Stimulated activated CD8-positive, alpha-beta memory T cell treated with anti-CD3 and anti-CD28 coated beads, Interleukin-7, amount 100 ng/mL, for 1 hour (primary cell): ENCODE measurements at places on chromosomes 6 and 20.

- no peak for DNase-seq
Measured at GRCh38 chr20:17044891-17045290, 181.9 kb upstream of the PCSK2 start.

- DNase-seq: no peak
Measured at GRCh38 chr6:4362326-4362725, 227.0 kb upstream of the ECI2 start.

- DNase-seq: no peak
Measured at GRCh38 chr6:38141085-38141484, 321.6 kb downstream of the ZFAND3 start.

DNA sequence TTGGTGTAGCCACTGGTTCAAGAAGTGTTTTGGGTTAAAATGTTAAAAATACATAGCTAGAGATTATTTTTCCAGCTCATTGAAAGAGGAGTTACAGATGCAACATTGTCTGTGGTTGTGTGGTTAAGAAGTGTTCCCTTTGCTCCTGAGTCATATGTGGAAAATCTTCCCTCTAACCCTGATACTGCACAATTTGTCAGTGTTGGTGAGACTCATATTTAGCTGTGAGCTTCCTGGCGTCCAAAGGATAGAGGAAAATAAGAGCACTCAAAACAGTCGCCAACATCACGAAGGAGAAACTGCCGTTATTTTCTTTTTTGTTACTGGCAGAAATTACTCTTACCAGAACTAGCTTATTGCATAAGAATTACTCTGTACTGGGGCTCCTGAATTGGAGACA is 250.4 kb downstream of the CDH4 start:
- DNase-seq: no peak

GRCh38 chr20:15162079-15162647 is 824.8 kb upstream of the FLRT3 start:
- DNase-seq: no peak

- DNase-seq: no peak
Measured at GRCh38 chr6:16894301-16894700, 133.0 kb upstream of the ATXN1 start.

DNA sequence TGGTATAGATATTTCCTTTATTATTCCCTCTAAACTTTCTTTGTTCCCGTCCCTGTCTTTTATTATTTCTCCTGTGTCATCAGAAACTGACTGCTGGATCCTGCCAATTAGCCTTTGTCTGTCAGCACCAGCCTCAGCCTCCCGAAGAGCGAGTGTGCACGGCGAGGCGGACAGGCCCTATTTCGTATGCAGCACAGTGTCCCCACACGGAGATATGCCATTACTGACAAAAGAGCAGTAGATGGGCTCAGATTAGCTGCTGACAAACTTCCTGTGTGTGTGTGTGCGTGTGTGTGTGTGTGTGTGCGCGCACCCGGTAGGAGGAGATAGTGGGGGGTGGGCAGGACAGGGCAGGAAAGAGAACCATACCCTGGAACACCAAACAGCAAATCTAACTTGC is 99.5 kb upstream of the ZFP64 start:
- DNase-seq: no peak

DNA sequence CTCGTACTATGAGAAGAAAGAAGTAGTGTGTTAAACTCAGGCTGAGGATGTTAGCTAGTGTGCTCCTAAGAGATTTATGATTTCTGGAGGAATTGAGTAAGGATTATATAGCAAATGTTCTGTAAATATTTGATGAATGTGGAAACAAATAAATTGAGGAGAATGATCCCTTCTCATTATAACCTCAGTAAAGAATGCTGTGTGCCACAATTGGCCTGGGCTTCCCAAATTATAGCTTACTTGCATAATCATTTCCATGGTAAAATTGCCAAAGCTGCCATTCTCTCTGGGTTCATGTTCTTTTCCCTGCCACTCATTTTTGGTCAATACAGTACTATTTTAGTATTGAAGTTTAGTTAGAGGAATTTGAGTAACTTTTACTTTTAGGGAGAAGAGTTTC is 128.5 kb downstream of the FLRT3 start:
- DNase-seq: no peak

DNA sequence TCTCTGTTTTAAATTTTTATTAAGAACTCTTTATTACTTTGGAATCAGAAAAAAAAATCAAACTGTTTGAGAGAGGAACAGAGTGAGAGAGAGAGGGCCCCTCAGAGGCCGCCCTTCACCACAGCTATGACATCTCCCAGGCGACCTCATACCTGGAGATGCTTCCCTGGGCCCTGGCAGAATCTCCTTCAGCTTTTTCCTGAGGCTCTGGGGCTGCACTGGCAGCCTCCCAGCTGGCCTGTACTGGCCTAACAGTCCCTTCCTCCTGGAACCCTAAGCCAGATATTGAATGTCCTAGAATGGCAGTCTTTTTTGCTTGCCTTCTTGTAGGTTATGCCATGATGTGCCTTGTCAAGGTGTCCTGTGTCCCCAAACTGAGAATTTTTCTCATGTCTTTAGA is 13.7 kb downstream of the ABHD12 start:
- DNase-seq: no peak

GRCh38 chr6:5517796-5518195 is 256.5 kb downstream of the FARS2 start:
- DNase-seq: no peak

DNA sequence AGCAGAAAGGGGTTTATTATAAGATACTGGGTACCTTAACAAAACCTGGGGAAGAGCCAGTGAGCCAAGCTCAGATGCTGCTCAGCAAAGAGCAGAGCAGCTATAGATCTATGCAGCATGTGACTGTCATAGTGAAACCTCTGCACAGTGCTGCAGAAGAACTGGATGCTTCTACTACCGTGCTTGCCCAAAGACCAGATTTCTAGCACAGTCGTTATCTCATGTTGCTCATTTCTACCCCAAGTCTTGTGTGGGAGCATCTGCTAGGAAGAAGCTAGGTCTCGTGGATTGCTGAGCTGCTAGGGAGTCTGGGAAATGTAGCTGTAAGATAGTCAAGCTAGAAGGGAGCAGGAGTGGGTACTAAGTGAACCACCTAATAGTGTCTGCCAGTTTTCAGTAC is 31.7 kb upstream of the GNRH2 start:
- no peak for DNase-seq

- no peak for DNase-seq
Measured at GRCh38 chr6:25170640-25171039, 108.5 kb upstream of the CARMIL1 start.

DNA sequence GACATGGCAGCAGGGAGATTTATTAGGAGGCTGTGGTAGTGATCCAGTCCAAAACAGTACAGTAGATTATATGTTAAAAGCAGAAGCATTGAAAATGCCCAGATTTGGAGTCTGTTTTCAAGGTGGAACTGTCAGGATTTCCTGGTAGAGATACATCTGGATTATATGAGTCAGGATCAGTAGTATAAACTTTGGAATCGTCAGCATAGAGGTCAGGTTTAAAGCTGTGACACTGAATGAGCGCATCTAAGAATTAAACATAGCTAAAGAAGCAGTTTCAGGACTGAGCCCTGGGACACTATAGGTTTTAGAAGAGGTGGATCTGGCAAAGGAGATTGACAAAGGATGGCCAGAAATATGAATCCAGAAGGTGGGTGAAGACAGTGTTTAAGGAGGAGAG is 60.4 kb downstream of the RNF144B start:
- no peak for DNase-seq

DNA sequence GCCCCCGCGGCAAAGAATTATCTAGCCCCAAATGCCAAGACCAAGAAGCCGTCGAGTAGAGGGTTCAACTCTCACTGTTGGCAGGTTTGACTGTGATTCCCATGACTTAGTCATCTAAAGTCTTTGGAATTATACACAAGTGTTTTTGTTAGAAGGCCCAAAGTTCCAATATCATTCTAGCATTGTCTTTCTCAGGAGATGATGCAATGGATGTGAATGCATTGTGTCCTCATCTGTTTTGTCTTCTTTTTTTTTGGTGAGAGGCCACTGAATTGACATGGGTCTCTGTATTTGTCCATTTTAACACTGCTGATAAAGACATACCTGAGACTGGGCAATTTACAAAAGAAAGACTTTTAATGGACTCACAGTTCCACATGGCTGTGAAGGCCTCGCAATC is 290.5 kb upstream of the ZFP64 start:
- no peak for DNase-seq

GRCh38 chr6:165001502-165002157 is 307.8 kb downstream of the C6orf118 start:
- no peak for DNase-seq

- DNase-seq: no peak
Measured at GRCh38 chr20:58420798-58421496, 31.9 kb downstream of the VAPB start.

DNA sequence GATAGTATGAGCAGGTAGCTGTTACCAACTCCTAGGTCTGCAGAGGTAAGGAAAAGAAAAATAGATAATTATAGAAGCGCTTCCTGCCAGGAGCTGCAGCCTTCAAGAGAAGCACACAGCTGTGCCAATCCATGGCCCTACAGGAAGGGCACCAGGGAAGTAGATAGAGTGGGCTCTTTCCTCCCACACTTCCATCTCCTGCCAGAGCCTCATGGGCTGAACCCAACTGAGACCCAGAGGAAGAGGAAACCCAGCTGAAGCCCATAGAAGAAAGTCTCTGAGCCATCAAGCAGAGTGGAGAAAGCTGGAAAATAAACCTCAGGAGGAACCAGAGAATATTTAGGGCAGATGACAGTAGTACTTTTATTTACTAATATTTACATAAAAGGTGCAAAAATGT is 146.7 kb upstream of the ATXN1 start:
- DNase-seq: no peak

DNA sequence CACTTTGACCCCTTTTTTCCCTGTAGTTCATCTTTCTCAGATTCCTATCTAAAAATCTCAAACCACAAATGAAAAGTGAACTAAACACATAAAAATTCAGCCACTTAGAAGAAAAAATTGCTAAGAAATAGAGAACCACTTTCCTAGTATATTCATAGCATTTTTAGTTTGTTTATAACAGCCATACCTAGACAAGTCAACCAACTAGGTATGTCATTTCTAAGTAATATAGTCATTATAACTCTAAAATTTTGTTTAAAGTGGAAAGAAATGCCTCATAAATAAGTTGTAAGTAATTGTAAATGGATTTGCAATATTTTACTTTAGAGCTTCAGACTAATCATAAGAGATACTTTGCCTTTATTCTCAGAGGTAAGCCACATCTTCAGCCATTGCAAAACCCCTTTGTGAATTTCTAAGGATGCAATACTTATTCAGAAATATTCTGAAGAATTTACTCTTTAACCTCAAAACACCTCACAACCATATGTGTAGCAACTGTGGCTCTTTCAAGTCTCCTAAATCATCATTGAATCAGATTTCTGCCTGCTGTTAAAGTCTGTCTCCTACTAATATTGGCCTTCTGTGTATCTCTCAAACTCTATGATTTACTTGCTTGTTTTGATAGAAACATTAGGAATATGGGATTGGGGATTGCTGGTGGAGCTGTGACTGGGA is 6.9 kb upstream of the SUMO4 start:
- no peak for DNase-seq

- DNase-seq: no peak
Measured at GRCh38 chr6:10300071-10300470, 114.8 kb downstream of the TFAP2A start.

GRCh38 chr6:35007016-35007415 is 118.0 kb downstream of the ANKS1A start:
- no peak for DNase-seq

DNA sequence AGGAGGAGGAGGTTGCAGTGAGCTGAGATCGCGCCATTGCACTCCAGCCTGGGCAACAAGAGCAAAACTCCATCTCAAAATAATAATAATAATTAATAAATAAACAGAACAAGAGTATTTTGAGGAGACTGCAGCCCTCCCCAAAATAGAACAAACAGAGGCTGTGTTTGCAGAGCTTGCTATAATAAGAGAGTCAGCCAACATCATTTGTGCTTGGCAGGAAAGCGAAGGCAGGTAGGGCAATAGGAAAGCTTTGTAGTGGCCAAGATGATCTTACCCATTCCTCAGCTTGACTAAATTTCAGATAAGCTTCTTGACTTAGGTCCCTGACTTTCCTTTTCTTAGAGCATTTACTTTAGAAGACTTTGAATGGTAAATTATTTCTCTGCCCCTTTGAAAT is 6.7 kb downstream of the C6orf141 start:
- no peak for DNase-seq

DNA sequence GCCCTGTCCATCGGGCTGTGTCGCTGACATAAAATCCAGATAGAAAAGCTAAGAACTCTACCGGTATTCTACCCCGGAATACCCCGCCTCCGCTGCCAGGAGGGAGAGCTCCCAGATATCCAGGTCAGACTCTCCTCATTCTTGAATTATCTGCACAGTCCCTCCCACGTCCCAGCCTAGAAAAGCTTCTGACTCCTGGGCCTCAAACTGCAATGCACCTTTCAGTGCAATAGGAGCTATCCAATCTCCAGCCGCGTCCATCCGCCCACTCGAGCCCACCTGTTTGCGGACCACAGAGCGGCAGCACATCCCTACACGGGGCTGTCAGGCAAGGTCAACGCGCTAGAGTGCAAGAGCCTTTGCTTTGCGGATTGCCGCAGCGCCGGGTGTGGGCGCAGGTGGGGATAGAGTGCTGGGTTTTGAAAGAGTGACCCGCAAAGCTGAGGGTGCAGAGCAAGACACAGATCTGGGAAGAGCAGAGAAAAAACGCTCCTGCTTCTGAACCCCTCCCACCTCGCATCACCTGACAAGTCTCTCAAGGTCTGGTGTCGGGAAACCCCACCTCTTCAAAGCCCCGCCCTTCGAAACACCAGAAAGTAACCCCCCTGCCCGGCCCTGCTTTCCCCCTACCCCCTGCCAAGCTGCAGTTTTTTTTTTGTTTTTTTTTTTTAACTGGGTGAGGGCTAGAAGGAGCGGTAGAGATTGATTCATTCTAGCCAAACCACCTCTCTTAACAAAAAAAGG is 1.3 kb downstream of the TAPBP start:
- peak; percentile 61 for DNase-seq

GRCh38 chr20:208942-209566 is 18.0 kb upstream of the DEFB129 start:
- no peak for DNase-seq

DNA sequence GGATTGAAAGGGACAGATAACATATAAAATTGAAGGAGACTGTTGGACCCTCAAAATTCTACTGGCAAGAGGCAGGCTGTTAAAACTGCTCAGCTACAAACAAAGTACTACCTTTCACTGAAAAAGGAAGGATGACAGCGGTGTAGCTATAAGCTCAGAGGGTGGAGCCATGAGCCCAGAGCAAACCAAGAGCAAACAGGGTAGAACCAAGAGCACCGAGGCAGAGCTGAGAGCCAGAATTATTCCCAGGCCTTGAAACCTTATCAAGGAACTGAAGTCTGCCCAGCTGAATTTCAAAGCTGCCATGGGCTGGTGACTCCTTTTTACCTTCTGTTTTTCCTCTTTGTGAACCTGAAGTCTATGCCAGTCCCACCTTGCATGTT is 74.7 kb upstream of the SLC4A11 start:
- DNase-seq: no peak

DNA sequence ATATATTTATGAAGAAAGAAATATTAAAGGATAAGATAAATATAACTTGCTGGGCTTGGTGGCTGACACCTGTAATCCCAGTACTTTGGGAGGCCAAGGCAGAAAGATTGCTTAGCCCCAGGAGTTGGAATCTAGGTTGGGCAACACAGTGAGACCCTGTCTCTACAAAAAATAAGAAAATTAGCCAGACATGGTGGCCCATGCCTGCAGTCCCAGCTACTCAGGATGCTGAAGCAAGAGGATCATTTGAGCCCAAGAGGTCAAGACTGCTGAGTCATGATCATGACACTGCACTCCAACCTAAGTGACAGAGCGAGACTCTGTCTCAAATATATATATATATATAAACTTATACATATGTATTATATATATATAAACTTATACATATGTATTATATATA is 164.0 kb downstream of the MRPL14 start:
- DNase-seq: no peak
